ENCODE measurements at places on chromosomes 13 and 19. TPM values are rescaled to one million over a fixed set of nuclear protein-coding genes. Genes with fewer than 3 reads are reported as not detected.

The CRX gene
- not detected for total RNA-seq

The LRRC8E gene
- 18.9 TPM for total RNA-seq

The DAPK3 gene
- 112 TPM for total RNA-seq

The LAIR2 gene
- not detected for total RNA-seq

The ZNF154 gene
- 2.1 TPM for total RNA-seq

The LRP3 gene
- 26.3 TPM for total RNA-seq

The MYH14 gene
- 19.2 TPM for total RNA-seq

The CGB5 gene
- total RNA-seq = not detected

The KANK3 gene
- 0.29 TPM for total RNA-seq

The GPR12 gene
- total RNA-seq = not detected

The GEMIN7 gene
- 58.2 TPM for total RNA-seq

The S1PR5 gene
- total RNA-seq = not detected

The ZNF284 gene
- total RNA-seq = 0.81 TPM

The IRGC gene
- not detected for total RNA-seq

The ZNF17 gene
- total RNA-seq = 2.5 TPM

The KCTD15 gene
- 41.3 TPM for total RNA-seq

The NRTN gene
- 0.94 TPM for total RNA-seq

The IRS2 gene
- total RNA-seq = 14.5 TPM

The ZNF296 gene
- 3.0 TPM for total RNA-seq

The ZNF99 gene
- total RNA-seq = not detected

The KIR2DL4 gene
- not detected for total RNA-seq

The KCNRG gene
- 0.14 TPM for total RNA-seq

The RNF17 gene
- 0.65 TPM for total RNA-seq

The PDE4A gene
- 2.0 TPM for total RNA-seq

The RFPL4AL1 gene
- not detected for total RNA-seq

The SPIB gene
- total RNA-seq = not detected

The TUBA3C gene
- total RNA-seq = not detected

The ZNF100 gene
- total RNA-seq = 6.9 TPM

The ZNF491 gene
- total RNA-seq = 0.17 TPM

The SIGLEC6 gene
- total RNA-seq = not detected

The ZNF439 gene
- 3.1 TPM for total RNA-seq

The ALKBH6 gene
- total RNA-seq = 24.3 TPM

The ADAMTS10 gene
- total RNA-seq = 2.0 TPM

The TMEM238 gene
- 16.3 TPM for total RNA-seq

The MED16 gene
- 57.4 TPM for total RNA-seq

The ZNF358 gene
- 29.5 TPM for total RNA-seq

The XPO4 gene
- total RNA-seq = 20.0 TPM

The CEACAM20 gene
- not detected for total RNA-seq

The CDX2 gene
- not detected for total RNA-seq

The ALKBH7 gene
- total RNA-seq = 80.7 TPM

The TMPRSS9 gene
- total RNA-seq = not detected

The KBTBD6 gene
- 5.6 TPM for total RNA-seq

The ZNF428 gene
- 36.7 TPM for total RNA-seq

The CGB2 gene
- not detected for total RNA-seq

The MCF2L gene
- total RNA-seq = 10.8 TPM

The ZNF560 gene
- total RNA-seq = 2.5 TPM

The ZNF155 gene
- 4.3 TPM for total RNA-seq

The OR7C1 gene
- total RNA-seq = not detected

The CALR3 gene
- total RNA-seq = not detected

The SHISA7 gene
- 0.17 TPM for total RNA-seq

The SLC15A1 gene
- 1.2 TPM for total RNA-seq

The ZNF66 gene
- 5.1 TPM for total RNA-seq
